ENCODE measurements at places on chromosomes 6 and 20.

- DNase-seq, result no peak
Measured at GRCh38 chr6:157305670-157306653, 17.4 kb downstream of the TMEM242 start.

DNA sequence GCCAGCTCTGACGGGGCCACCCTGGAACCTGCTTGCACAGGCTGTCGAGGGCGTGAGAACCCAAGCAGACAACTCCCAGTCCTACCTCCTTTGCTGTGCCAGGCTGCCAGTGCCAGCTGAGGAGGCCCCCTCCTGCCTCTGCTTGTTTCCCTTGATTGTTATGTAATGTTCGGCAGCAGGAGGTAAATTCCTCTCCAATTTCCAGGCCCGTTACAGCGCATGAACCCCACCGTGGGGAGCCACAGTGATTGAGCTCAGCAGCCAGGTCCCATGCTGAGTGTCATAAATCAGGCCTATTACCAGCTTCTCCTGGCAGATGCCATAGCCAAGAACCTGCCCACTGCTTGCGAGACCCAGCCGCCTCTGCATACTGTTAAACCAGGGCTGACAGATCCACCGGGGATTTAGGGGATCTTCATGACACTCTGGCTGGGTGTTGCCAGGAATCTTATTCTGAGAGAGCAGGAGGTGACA lies 320.5 kb downstream of the DHX35 start:
- no peak for DNase-seq

DNA sequence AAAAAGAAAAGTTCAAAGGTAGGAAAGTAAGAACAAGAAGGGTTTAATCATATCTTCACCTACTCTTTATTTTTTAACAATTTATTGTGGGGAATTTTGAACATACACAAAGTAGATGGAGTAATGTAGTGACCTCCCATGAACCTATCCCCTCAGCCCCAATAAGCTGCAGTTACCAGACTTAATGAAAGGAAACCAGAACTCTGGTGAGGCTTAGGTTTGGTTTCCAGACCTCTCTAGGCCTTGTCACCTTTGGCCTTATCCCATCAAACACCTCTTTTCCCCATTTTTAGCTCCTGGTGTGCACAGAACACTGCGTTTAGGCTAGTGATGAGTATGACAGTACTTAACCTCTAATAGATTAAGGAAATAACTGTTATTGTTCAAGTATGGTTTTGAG lies 42.0 kb downstream of the CBFA2T2 start:
- no peak for DNase-seq

DNA sequence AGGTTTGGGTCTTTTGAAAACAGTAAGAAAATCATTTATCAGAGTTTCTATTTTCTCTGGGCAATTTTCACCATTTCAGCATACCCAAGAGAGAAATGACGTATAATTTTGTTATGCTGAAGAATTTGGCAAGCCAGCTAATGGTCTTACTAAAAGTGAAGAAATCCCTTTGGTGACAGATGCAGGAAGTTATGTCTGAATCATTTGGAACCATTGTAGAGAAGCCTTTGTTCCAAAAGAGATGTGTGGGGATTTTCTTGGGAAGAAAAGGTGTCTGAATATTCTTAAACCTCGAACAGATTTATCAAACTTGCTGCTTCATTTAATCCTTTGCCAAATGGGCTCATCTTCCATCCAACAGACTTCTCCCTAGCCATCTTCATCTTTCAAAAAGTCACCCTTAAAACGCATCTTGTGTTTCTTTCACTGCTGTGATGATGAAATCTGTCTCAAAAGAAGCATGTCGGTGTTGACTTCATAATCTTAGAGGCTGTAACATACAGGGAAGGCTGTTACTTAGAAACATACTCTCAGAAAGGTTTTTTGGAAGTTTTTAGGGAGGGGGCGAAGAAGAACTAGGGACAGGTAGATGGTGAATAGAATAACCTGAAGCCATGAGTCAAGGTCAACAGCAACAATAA lies 39.5 kb downstream of the CITED2 start:
- DNase-seq, result no peak

DNA sequence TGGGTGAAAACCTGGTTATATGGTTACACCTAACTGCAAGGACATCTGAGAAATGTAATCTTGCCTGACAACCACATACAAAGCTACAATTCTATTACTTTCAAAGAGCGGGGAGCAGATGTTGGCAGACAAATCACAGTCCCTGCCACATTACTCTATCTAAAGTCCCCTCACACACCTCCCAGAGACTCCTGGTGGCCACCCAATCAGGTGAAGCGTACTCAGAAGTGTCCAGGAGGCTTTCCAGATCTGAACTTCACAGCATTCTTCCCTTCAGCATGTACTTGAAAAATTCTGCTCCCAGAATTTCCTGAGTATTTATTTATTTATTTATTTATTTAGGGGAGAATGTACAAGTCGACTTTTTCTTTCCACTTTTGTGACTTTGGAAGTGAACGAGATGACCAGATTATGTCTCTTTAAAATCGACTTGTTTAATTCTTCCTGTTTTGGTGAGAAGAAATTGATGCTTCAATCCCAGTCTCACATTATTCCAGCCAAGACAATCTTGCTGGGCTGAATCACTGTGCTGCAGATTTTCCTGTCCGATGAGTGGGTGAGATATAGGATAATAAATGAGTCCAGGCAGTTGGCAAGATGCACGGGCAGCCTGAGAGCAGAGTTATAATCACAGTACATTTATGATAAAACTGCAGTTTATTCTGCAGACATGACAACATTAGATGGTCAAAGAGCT lies 46.9 kb upstream of the POPDC3 start:
- no peak for DNase-seq

DNA sequence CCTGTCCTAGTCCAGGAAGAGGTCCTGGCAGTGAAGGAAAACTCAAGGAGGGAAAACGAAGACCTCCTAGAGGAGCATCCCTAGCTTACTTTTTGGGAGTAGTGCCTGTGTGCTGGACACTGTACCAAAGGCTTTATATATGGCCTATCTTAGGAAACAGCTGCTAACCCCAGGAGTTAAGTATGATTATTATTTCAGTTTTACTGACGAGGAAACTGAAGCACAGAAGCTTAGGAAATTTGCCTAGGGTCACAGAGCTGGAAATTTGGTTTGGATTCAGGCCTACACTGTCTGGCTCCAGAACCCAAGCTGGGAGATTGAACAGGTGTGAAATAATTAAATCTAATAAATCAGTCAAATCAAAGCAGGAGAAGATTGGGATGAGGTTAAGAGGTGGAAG lies 78.0 kb downstream of the SLX4IP start:
- no peak for DNase-seq

DNA sequence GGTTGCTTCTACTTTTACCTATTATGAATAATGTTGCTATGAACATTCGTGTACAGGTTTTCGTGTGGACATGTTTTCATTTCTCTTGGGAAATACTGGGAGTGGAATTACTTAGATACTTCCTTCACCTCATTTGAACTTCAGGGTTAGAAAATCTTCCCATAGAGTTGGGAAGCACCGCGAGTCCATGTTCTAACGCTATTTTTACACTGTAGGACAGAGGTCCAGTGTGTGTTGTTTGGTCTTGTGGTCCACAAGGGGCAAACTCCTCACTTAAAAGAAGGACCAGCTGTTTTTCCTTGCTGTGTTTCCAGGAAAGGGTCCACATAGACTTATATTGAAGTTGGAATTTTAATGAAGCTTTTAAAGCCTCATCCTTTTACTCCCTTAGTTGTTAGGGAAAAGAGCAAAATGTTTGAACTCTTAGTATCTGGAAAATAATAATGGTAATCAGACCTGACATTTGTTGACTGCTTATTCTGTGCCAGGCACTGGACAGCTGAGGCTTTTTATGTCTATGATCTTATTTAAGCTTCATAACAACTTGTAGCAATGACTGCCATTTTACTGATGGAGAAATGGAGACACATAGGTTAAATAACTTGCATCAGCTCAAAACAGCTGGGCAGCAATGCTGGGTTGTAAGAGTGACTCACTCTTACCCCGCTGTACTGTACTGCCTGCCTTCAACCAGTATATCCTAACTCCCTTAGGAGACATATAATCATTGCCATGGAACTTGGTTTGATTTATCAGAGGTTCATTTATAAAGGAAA lies 52.0 kb downstream of the CDC5L start:
- DNase-seq, result no peak

DNA sequence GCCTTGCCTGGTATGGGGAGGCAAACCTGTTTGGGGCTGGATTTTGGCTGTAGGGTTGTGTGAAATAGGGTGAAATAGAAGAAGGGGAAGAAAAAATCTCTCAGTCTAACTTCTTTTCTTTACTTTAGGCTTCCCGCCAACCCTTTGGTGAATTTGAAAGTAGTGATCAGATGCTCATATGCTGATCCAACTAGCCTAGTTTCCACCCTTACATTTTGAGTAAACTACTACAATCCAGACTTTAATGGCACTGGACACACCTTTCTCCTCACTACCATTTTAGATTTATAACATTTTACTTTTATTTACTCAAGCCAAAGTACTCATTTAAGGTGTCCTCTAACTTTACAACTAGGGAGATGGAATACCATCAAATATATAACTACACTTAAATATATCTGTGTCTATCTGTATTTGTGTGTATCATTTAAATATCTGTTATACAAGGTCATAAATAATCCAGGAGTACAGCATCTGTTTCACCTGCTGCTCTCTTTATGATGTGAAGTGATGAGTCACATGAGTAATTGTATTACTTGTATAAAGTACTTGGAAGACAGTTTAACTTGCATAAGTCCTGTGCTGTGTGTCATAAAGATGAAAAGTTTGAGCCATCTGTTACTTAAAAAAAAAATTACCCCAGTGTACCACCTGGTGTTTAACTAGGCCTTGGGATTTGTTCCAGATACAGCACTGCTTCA lies 172.1 kb downstream of the CDKAL1 start:
- no peak for DNase-seq

GRCh38 chr6:71049198-71049770 lies 92.4 kb upstream of the B3GAT2 start:
- DNase-seq, result no peak

DNA sequence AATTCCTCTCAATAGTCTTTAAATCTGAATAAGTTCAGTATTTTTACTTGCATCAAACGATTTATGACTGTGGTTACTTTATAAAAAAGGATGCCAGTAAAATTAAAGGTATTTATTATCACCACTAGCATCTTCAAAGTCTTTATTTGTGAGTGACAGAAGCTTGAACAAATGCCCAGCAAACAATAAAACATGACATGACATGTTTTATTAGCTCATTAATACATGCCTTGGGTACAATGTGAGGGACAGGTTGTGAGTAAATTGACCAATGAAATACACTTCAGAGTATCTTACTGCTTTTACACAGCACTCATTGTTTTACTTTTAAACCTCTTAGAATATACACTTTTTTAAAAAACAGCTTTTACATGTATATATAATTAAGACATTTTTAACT lies 113.4 kb upstream of the BEND3 start:
- no peak for DNase-seq

Data from left renal pelvis (tissue), 4 donors.